Skin of body (tissue), 3 donors: ENCODE measurements at places on chromosomes 16 and 17. TPM values are rescaled to one million over a fixed set of nuclear protein-coding genes. Genes with fewer than 3 reads are reported as not detected.

OMG gene
- total RNA-seq, result 0.20 TPM

ACLY gene
- 106 TPM for total RNA-seq

EPN3 gene
- total RNA-seq, result 5.3 TPM

ESRP2 gene
- total RNA-seq, result 22.9 TPM
